CD4-positive, alpha-beta T cell treated with Interleukin-21 for 1 hour (primary cell): ENCODE measurements at places on chromosomes 13 and 19.

- DNase-seq, result no peak
Measured at GRCh38 chr13:112658808-112659207, 31.0 kb upstream of the ATP11A start.

GRCh38 chr13:98056839-98057410 lies 86.0 kb upstream of the FARP1 start:
- DNase-seq, result no peak

DNA sequence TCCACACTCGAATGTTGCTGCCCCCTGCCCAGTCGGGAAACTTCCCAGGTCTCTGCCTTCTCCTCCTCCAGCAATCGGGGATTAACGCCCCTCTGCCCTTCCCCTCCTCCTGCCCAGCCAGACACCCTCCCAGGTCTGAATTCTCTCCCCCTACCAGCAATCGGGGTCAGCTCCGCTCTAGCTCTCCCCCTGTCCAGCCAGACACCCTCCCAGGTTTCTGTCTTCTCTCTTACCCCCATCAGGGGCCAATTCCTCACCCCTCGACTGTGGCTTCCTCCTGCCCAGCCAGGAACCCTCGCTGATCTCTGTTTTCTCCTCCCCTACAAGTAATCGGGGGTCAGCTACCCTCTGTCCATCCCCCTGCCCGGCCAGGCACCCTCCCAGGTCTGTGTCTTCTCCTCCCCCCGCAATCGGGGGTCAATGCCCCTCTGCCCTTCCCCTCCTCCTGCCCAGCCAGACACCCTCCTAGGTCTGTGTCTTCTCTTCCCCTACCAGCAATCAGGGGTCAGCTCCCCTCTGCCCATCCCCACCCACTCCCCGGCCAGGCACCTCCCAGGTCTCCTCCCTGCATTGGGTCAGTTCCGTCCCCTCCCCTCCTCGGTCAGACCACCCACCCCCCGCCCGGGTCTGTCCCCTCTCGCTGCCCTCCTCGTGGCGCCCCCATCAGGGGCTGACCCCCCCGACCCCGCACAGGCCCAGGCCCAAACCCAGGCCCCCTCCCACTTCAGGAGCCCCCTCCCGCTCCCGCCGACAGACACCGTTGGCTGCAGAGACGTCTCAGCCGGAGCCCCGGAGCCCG lies 668 bp downstream of the ZFR2 start:
- no peak for DNase-seq

DNA sequence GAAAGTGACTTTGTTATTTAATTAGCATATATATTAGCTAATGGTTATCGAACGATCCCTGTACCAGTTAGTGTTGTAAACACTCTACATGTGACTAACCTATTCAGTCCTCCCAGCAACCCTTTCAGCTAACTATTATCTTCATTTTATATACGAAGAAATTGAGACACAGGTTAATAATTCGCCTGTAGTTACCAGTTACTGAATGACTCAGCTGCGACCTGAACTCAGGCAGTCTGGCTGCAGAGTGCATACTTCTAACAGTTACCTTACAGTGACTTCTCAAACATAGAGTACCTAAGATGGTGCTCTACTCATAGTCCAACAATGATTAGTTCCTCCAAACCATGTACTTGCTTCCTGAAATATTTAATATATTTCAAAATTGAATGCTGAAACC lies 117.7 kb downstream of the FNDC3A start:
- no peak for DNase-seq

- DNase-seq, result no peak
Measured at GRCh38 chr19:50392759-50393158, 8.6 kb downstream of the POLD1 start.

GRCh38 chr13:62747629-62748028 lies 1332.0 kb upstream of the PCDH20 start:
- DNase-seq, result no peak

GRCh38 chr19:43409415-43409814 lies 5.3 kb upstream of the TEX101 start:
- DNase-seq, result no peak
